ENCODE measurements at places on chromosomes 7 and 10.

DNA sequence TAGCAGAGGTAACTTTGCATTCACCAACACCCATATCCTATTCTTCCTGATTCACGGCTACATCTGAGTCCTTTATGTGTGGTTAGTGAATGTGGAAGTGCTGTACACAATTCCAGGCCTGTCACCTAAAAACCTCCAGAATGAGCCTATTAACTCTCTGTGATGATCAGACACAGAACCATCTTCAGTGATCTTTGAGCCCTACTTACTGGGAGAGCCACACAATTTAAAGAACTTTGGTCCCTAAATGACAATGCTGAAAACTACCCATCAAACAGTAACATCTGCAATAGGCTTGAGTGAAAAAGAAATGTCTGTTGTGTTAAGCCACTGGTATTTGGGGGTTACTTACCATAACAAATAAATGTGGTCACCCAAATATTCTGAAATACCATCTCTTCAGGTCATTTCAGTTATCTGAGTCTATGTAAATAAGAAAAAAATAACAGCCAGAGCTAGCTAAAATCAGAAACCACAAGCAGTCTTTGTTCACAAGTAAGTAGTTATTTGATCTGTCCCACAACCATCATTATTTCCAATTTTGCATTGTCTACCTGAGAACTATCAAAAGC, 145.7 kb downstream of the HGF start:
- no peak for DNase-seq

DNA sequence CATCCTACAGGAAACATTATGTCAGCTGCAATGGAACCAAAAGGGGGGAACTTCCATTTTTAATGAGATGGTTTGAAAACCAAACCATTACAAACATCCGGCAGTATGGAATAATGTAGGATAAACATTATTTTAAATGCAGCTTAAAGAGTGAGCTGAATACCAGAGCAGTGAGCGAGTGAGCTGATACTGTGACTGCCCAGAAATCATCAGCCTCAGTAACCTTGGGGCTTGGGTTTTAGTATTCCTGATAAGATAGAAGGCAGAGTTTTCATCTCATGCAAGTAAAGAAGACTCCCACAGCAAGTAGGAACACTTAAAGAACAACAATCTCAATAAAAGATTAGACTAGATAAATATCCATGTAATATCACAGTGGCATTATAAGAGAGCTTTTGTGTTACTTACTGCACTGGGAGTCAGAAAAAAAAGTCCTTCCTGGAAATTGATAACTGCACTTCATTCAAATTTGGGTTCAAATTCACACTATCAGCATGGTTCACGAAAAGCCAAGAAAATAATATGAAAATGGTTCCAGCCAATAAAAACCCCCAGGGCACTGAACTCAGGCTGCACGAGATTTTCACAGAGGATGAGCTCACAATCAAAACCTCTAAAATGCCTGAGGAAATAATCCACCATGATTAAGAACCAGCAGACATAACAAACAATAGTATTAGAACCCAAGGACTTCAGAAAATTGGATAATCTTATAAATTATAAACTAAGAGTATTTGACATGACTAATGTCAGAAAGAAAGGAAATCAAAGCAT, 115.7 kb downstream of the MTPAP start:
- no peak for DNase-seq

GRCh38 chr7:69515495-69516212, 82.6 kb upstream of the AUTS2 start:
- DNase-seq = no peak

- DNase-seq = no peak
Observed at GRCh38 chr7:157274991-157275427, 61.8 kb upstream of the DNAJB6 start.

- no peak for DNase-seq
Observed at GRCh38 chr7:14988941-14989340, 86.4 kb upstream of the DGKB start.

- no peak for DNase-seq
Observed at GRCh38 chr10:129678186-129678585, 211.1 kb downstream of the MGMT start.

- DNase-seq = no peak
Observed at GRCh38 chr10:27481486-27481885, 22.6 kb upstream of the RAB18 start.

- DNase-seq = no peak
Observed at GRCh38 chr10:44384601-44385025, 284 bp downstream of the CXCL12 start.

DNA sequence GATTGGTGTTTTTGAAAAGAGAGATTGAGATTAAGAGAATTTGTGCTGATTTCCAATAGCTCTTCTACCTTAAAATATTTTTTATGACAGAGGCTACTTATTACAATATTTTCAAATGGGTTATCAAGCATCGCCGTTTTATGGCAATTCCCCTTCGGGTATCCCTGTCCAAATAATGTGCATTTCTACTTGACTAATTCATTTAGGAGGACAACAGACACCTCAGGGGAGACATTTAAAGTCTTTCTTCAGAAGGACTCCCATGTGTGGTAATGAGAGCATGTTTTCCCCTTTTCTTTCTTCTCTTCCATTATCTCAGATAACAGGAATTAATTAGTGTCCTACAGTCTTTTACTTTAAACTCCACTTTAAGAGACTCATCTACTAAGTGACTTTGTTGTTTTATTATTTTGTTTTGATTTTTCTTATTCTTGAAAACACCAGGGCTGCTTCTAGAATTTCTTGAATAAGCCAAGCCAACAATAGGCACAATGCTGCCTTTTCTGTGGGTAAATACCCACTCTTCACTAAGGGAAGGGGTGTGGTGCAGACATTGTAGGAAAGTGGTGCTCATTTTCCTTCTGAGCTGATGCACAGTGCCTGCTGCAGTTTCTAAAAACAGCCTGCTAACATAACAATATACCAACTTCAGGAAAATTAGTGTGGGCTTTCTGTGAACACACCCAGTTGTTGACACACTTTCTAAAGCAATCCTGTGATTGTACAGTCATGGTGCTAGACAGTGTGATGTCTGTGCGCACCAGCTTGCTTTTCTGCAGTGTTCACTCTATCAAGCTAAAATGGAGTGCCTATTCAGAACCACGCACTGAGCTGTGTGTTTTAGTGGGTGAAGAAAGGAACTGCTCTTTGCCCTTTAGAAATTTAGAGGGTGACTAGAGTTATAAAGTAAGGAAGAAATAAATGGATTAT, 597.7 kb downstream of the NRG3 start:
- no peak for DNase-seq

- no peak for DNase-seq
Observed at GRCh38 chr7:101186844-101187428, 6.8 kb upstream of the NAT16 start.

- no peak for DNase-seq
Observed at GRCh38 chr10:28906011-28906411, 228.7 kb downstream of the BAMBI start.
